ENCODE measurements at places on chromosomes 3 and 15.

- DNase-seq: no peak
Measured at GRCh38 chr3:39211332-39212130, 19.1 kb upstream of the XIRP1 start.

DNA sequence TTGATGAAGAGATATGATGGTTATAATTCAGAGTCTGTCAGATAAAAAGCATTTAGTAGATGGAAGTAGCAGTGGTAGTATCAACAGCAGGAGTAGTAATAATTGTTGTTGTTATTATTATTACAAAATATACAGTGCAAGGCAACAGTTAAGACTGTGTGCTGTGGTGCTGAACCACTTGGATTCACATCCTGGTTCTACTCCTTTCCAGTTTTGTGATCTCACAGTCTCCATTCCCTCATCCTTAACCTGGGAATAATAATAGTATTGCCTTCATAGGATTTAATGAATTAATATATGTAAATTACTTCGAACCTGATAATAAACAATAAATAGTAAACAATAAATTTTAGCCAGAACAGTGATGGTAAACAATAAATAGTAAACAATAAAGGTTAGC is 37.1 kb upstream of the TSC22D2 start:
- DNase-seq: no peak

DNA sequence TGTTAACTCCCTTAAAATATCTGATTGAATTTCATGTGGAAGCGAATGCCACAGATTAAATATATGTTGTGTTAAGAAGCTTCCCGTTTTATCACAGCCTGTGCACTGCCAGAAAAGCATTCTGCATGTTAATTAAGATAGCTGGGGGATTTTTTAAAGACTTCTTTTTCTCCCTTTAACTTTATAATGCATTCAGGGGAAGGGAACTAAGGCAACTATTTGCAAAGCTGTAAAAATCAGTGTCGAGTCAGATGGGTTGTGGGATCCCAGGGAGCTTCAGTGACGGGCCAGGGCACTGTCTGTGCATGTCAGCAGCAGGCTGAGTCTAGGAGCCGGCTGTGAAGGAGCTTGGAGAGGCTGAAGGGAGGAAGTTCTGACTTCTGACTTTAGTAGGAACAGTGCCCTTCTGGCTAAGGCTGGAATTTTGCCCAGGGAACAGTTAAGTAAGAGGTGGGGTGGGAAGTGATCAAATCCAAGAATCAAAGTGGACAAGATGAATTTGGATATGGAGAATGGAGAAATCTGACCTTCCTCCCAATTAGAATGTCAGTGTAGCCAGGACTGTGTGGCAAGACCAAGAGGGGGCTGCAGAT is 77.7 kb downstream of the ABHD5 start:
- DNase-seq: no peak

- DNase-seq: no peak
Measured at GRCh38 chr3:72185549-72186399, 400.8 kb upstream of the PROK2 start.

DNA sequence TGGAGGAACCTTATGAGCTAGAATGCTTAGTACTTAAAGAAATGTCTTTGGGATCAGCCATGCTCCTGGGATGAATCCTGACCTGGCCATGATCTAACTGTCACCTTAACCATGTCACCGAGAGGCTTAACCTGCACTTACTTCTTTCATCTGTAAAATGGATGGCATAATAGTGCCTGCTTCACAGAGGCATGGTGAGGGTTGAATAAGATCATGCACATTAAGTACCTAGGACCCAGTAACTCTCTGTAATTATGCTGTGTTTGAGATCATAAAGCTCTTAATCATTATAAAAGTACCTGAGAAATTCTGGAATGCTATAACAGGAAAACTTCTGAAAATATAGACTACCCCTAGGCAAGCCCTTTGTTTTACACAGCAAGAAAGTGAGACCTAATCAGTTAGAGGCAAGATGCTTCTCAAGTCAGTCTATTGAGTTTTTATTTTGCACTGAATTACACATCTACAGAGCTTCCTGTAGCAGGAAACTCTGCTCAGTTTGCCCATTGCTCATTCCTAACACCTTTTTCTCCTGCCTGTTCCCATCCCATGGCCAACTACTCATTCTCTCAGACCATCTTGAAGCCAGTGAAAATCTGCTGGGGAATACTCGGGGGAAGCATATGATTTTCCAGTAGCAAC is 1015.5 kb upstream of the CFAP20DC start:
- DNase-seq: no peak

- DNase-seq: no peak
Measured at GRCh38 chr15:81888748-81889484, 156.9 kb downstream of the MEX3B start.

DNA sequence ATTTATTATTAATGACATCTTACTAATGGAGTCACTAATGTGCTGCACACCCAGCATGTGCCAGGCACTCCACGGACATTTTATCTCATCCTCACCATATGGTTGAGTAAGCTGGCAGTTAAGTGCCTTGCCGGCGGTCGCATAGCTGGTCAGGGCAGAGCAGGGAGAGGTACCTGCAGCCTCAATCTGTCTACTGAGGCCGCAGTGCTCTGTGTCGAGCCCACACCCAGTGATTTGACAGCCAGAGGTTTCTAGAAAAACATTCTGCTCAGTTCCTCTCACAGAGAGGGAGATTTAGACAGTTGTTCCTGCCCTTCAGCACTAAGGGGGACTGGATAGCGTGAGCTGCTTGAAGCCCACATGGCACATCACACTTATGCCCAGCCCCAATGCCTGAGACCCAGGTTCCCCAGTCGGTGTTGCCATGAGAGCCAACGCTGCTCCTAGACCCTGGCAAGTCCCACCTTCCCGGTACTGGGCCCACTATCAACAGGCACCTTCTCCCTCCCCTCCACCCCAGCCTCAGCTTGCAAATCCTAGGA is 2.6 kb downstream of the LIPC start:
- no peak for DNase-seq

DNA sequence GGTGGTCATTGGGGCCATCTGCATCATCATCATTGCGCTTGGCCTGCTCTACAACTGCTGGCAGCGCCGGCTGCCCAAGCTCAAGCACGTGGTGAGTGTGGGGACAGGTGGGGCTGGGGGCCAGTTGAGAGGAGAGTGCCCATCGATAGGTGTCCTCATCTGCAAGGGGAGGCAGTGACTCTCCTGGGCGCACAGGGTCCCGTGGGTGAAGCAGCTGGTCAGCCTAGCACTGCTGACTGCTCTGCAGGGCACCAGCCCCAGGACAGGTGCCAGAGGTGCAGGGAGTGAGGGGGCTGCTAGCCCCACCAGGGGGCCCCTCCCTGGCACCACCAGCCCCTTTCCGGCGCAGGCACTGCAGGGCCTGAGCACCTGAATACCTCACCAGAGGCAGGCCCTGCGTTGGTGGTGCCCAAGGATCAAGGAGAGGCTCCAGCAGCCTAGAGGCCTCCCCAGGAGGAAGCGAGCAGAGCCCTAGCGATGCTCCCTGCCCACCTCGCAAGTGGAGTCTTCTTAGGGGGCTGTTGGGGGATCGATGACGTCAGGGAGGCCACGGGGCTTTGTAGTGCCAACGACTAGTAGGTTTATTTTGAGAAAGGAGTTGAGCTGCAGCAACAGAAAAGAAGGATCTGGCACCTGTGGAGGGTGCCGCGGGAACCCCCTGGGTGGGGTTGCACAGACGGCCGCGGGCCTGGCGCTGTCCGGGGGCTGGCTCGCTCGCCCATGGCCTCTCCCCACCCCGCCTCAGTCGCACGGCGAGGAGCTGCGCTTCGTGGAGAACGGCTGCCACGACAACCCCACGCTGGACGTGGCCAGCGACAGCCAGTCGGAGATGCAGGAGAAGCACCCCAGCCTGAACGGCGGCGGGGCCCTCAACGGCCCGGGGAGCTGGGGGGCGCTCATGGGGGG is 976 bp upstream of the ABTB1 start:
- peak; percentile 32 for DNase-seq

GRCh38 chr15:89335298-89336041 is 846 bp upstream of the POLG start:
- DNase-seq: no peak

- no peak for DNase-seq
Measured at GRCh38 chr3:108389372-108389771, 93.0 kb downstream of the HHLA2 start.

DNA sequence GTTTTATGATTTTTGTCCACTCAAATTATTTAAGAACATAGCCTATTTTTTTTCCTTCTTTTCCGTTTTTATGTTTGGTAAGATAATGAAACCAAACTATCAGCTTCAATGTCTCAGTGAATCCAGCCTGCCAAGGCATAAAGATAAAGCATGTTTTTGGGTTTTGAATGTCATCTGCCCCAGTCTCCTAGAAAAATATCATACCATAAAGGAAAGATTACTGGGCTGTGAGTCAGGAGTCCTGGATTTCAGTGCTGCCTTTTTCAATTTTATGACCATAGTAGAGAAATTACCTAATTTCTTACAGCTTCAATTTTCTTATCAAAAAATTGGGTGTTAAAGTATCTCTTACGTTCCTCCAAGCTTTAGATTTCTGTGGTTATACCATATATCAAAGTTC is 87.5 kb downstream of the GAP43 start:
- no peak for DNase-seq

GRCh38 chr15:67456677-67457529 is 64.0 kb upstream of the C15orf61 start:
- peak; percentile 89 for DNase-seq

- DNase-seq: no peak
Measured at GRCh38 chr3:146884296-146884695, 279.1 kb upstream of the PLSCR5 start.

GRCh38 chr15:60859996-60860494 is 369.1 kb downstream of the RORA start:
- DNase-seq: no peak

GRCh38 chr15:64223882-64224281 is 61.1 kb upstream of the PPIB start:
- no peak for DNase-seq

DNA sequence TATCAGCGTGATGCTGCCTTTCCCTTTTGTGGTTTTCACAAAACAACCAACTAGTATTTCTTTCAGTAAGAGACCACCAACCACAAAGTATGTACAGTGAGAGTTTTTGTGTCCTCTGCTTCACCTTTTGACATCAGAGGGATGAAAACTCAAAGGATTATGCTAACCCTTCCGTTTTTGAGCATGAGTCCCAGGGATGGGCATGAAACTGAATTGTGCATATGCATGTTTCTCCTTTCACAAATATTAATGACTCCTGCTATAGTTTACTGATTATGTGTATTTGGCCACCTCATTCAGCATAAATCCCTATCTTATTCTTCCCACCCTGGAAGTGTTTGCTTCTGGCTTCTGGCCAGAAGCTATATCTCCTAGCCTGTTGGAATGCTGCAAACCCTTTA is 59.2 kb downstream of the RSRC1 start:
- no peak for DNase-seq

- DNase-seq: no peak
Measured at GRCh38 chr3:192642651-192643050, 84.7 kb downstream of the FGF12 start.

- no peak for DNase-seq
Measured at GRCh38 chr3:81349816-81350340, 411.6 kb downstream of the GBE1 start.

DNA sequence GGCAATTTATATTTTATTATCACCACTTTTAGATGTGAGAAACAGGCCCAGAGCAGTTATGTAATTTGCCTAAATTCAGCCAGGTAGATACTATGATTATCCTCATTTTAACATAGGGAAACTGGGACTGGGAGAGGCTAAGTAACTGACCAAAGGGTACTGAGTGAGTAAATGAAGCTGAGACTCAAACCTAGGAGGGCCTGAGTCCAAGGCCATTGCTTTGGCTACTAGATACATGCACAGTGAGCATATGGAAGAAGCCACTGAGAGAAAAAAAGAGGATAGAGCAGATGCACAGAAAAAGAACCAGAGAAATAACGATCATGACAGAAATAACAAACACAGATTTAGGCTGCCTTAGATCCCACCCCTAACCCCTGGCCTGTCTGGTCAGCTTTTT is 33.6 kb downstream of the USF3 start:
- DNase-seq: no peak

DNA sequence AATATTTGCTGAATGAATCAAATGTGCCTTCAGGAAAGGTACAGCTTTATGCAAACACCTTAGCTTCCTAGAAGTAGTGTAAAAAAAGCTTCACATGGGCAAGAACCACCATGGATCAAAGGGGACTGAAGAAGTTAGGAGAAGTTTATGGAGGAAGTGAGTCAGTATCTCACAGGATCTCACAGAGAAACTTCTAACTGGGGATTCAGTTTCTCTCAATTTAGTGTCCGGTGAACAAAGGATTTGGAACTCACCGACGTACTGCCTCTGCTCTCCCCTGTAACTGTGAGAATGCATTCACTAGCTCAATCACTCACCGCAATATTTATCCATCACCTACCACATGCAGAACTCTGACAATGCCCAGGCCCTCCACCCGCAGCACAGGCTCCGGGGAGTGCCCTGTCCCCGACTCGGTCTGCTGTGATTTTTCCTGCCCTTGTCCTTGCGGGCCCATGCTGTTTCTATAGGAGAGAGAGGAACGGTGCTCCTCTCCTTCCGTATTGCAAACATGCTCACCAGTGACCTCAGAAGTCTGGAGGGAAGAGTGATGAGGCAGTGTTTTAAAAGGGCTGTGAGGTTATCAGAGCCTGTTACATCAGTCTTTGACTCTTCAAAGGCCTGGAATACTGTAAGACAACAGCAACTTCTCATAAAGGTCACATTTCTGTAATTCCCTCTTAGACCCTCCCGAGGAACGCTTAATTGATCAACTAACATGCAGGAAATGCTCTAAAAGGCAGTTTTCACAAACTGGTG is 222.5 kb upstream of the ICE2 start:
- no peak for DNase-seq

DNA sequence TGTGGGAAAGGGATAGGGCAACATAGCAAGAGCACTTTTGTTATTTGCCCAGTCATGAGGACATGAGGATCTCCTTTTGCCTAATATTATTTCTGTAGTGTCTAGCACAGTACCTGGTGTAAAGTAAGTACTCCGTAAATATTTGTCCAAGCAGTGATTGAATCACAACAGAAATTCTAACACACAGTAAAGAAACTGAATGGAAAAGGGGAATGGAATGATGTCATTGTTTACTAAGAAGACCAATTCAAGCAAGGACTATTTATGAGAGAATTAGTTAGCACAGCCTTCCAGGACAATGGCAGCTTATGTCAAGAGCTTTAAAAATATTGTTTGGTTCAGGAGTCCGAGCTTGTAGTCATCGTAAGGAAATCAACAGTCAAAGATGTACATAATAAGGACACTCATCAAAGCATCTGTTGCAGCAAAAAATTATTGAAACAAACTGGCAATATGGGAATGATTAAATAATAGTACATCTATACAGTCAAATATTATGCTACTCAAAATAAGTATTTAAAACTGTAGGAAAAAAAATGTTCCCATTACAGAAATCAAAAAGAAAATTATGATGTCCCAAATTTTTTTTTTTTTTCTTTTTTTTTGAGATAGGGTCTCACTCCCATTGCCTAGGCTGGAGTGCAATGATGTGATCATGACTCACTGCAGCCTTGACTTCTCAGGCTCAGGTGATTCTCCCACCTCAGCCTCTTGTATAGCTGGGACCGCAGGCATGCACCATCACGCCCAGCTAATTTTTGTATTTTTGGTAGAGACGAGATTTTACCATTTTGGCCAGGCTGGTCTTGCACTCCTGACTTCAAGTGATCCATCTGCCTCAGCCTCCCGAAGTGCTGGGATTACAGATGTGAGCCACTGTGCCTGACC is 17.9 kb downstream of the CAPN7 start:
- no peak for DNase-seq
